HuH-7.5 (cell line): ENCODE measurements at places on chromosomes 1 and 21.

DNA sequence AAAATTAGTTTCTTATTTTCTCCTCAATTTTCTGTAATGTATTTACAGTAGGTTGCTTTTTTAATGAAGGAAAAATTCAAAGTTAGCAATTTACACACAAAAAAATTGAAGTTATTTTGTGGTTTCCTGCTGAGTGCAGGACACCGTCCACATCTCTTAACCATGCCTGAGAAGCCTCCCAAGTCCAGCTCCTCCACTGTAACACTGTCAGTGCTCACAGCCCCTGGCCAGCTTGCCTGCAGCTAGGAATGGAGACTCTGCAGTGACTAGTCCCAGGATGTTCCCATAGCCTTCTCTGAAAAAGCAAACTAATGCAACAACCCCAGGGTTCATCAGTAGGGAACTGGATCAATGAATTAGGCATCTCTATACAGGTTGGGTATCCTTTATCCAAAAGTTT, 3.5 kb downstream of the A3GALT2 start:
- DNase-seq: no peak

DNA sequence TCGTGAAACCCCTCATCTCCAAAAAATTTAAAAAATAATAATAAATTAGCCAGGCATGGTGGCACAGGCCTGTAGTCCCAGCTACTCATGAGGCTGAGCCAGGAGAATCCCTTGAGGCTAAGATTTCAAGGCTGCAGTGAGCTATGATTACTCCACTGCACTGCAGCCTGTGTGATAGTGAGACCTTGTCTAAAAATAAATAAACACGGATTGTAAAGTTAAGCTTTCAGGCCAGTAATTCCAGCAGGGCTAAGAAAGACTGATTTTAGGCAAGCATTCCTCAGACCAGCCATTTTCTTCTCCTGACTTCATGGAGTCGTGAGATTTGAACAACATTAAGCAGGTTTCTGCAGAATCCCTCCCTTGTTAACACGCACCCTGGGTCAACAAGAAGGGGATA, 77.2 kb upstream of the EFHD2 start:
- DNase-seq: no peak

DNA sequence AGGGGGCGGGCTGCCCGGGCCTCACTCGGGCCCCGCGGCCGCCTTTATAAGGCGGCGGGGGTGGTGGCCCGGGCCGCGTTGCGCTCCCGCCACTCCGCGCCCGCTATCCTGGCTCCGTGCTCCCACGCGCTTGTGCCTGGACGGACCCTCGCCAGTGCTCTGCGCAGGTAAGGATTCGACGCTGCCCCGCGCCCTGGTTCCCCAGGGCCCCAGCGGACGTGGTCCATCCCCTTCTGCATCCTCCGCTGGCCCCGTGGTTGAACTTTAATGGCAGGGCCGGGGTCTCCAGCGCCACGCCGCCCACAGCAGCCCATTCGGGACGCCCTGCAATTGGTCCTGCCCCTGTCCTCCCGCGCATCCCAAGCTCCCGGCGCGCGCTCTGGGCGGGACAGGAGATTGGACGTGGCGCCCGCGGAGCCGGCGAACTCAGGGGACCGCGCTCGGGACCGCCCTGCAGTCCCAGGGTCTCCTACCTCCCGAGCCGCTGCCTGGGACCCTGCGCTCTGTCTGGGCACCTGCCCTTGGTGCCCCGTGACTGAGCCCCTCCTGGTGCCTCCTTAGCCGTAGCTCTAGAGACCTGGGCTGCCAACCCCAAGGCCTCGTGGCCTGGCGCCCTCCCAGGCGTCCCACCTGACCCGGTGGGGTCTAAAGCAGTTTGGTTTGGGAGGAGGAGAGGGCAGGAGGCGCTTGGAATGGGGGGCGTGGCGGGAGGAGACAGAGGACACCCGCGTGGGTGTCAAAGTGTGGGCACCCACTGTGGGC, at the start of gene ALPL:
TSS of gene ALPL (plus strand) at position 73 of the 762 bp plus-strand sequence. CDS start 44,659 bp downstream, outside the sequence.
- no peak for DNase-seq

- no peak for DNase-seq
Measured at GRCh38 chr1:43976045-43976444, 1.3 kb downstream of the ATP6V0B start.

- no peak for DNase-seq
Measured at GRCh38 chr1:169049258-169049938, 57.1 kb upstream of the ATP1B1 start.

GRCh38 chr1:76919085-76919484, 51.8 kb downstream of the ST6GALNAC5 start:
- DNase-seq: no peak

GRCh38 chr1:107365527-107366240, 224.8 kb downstream of the NTNG1 start:
- no peak for DNase-seq

DNA sequence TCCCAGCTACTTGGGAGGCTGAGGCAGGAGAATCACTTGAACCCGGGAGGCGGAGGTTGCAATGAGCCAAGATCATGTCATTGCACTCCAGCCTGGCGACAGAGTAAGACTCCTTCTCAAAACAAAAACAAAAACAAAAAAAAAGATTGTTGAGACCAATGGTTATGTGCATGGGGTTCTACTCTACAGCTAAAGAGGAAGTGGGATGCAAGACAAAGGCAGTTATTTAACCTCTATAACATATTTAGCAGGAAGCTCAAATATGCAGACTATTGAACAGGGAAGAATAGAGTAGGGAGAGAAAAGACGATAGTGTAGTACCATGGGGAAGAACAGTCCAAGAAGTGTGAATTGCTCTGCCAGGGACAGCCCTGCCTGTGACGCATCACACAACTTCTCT, 227.7 kb downstream of the SMYD3 start:
- no peak for DNase-seq

DNA sequence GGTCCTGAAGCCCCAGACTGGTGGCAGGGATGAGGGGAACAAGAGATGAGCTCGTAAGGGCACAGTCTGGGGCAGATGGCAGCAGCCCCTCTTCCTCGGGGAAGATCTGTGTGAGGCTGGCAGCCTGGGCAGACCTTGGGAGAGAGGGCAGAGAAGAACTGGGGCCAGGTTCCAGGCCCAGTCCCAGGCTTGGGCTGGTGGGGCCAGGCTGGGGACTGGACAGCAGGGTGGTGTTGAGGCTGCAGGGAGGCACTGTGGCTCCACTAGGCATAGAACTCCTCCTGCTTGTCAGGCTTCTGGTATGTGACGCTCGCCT, 35.7 kb downstream of the SDC3 start:
- DNase-seq: no peak
